ENCODE measurements at places on chromosomes 12 and 14.

DNA sequence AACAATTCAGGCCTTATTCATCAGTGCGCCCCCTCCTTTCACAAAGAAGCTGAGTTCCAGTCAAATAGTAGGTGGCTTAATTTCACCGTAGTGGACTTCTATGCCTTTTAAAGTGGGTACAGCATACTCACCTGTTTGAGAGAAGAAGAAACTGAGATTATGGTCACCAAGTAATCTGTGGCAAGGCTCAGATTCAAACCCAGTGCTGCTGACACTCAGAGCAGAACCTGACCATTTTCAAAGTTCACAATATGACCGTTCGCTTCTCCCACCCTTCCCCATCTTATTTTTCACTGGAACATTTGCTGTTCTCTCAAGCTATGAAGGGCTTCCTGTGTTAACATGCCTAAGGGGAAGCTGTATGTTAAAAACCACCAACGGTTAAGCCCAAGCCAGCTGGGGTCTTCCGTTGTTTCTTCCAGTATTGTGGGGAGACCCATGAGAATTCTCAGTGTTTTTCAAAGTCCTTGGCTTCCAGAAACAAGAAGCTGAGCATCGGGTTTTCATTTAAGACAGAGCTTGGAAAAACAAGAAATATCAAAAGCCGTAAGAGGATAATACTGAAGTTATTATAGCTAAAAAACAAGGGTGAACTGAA is 6.1 kb upstream of the PSMA6 start:
- DNase-seq, result no peak

DNA sequence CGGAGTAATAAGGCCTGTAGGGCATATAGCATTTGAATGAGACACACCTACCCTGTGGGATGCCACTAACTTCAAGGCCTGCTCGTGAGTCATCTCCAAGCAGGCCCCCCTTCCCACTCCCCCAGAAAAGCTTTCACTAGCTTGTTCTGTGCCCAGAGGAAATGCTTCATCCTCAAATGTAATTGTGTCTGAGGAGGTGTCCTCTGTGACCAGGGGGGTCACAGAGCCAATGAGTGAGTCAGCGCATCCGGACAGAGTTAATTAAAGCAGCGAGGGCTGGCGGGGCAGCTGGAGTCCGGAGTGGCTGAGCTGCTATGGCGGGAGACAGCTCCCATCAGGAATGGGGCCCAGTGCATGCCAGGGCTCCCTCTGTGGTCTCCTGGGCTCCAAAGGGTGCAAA is 27.0 kb upstream of the ESRRB start:
- peak; percentile 41 for DNase-seq

- no peak for DNase-seq
Observed at GRCh38 chr12:92432724-92433441, 269.9 kb upstream of the PLEKHG7 start.

DNA sequence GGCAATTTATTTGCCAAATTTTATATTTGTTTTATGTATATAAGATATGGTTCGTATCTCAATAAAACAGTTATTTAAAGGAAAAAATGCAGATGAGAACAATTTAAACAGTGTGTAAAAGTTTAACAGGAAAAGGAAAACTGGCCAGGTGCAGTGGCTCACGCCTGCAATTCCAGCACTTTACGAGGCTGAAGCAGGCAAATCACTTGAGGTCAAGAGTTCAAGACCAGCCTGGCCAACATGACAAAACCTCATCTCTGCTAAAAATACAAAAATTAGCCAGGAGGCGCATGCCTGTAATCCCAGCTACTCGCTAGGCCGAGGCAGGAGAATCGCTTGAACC is 22.3 kb downstream of the G2E3 start:
- DNase-seq, result no peak

DNA sequence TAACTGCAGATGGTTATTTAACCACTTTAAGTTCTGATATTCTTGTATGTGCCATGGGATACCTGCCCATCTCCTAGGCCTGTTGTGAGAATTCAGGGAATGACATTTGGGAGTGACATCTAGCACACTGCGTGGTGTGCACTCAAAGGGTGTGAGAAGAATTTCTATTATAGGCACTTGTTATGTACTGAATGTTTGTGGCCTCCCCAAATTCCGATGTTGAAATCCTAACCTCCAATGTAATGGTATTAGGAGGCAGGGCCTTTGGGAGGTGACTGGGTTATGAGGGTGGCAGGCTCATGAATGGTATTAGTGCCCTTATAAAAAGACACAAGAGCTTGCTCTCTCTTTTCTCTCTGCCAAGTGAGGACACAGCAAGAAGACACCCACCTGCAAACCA is 27.6 kb downstream of the VCPKMT start:
- DNase-seq, result no peak

- no peak for DNase-seq
Observed at GRCh38 chr12:124395284-124395752, 100.4 kb downstream of the RFLNA start.

DNA sequence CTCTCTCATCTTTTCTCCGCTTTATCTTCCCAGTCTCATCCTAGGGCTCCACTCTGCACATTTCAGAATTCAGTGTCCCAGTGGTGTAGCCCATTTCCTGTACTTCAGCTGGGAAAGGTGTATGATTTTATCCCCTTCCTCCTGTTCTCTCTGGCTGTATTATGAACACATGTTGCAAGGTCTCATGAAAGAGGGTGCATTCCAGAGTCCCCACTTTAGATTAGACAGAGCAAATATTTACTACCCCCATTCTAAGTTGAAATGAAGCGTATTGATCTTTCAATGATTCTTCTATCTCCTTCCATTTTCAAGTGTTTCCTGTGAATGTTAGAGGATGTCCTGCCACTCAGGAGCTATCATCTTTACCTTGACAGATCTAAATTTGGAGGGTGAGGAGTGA is 123.2 kb downstream of the WIF1 start:
- no peak for DNase-seq

- DNase-seq, result peak; percentile 80
Observed at GRCh38 chr14:105046891-105047282, 18.3 kb downstream of the GPR132 start.

Measured in spleen (tissue), 13 donors.